Liver (tissue), 10 donors: ENCODE measurements at places on chromosomes 4 and X.

DNA sequence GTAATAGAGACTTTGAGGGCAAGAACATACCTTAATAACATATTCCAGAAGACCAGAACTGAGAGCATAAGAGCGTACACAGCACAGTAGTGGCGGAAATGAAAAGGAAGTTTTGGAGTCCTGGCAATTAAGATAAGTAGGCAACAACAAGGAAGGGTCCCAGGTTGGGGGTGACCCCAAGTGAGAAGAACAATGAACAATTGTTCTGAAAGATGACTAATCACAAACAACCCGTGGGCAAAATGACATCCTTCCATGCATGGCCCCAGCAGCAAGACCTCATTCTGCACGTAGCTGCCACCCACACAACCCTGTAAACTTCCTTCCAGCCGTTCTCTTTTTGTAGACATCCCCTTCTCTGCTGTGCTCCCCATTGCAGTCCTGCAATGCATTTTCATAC is 384.4 kb upstream of the PABPC4L start:
- DNase-seq: no peak

- no peak for DNase-seq
Measured at GRCh38 chrX:23742174-23742696, 841 bp downstream of the ACOT9 start.

GRCh38 chr4:25658777-25659176 is 3.1 kb downstream of the SLC34A2 start:
- no peak for DNase-seq

DNA sequence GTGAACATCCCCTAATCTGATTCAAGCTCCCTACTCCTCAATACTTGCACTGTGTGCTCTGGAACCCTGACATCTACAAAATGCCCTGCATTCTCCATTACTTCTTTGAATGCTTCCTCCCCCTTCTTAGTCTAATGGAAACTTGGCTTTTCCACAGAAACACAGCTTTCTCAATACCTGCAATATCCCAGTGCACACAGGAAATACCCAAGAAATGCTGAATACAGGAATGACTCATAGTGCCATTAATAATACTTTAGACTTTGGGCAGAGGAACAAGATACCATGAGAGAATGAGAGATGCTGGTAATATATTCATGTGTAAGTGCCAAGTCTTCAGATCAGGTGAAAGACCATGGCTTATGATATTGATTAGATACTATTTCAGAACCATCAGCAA is 5.6 kb downstream of the QRFPR start:
- DNase-seq: no peak

DNA sequence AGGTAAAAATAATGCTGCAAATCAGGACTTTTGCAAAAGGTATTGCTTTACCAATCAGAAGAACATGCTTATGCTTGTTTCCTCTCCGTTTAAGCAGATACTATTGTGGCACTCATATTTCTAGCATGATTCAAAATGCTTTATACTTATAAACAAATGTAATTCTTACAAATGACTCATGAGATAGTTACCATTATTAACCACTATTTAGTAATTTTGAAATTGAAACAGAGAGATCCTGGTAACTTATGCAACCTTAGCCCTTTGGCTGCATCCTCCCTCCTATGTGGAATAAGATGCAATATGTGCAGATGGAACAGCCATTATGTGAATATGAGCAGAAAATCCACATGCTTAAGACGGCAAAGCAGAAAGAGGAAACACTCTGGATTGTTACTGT is 164.7 kb downstream of the PCDH18 start:
- no peak for DNase-seq

GRCh38 chr4:142886566-142886965 is 40.5 kb upstream of the INPP4B start:
- DNase-seq: no peak

DNA sequence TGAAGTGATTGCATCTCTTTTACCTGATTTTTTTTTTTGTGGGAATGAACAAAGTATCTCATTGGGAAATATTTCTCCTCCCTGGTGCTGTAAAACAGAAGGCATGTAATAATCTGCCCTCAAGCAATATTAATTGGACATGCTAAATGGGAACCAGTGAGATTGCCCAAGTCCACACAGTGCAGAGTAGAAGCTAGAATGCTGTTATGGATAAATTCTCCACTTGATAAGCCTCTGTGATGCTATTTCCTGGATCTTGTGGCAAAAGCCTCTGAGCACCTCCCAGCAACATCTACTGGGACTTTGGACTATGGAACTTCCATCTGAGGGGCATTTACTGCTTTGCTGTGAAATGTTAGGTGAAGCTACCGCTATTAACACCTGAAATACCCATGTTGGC is 46.9 kb upstream of the YTHDC1 start:
- DNase-seq: no peak

DNA sequence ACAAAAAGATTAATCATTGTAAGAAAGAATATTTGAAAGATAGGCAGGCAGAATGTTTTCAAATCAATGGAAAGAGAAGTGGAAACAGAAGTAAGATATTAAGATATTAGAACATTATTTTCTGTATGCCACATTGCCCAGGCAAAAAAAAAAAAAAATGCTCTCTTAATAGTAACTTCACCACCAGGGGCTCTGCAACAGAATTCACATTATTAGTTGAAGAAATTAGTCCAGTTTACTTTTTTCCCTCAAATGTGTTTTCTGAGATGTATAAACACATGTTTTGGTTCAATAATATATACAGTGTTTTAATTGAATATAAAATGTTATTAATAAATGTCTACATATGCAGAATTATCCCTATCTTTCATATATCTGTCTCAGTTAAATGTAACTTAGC is 78.0 kb upstream of the ADAD1 start:
- no peak for DNase-seq

DNA sequence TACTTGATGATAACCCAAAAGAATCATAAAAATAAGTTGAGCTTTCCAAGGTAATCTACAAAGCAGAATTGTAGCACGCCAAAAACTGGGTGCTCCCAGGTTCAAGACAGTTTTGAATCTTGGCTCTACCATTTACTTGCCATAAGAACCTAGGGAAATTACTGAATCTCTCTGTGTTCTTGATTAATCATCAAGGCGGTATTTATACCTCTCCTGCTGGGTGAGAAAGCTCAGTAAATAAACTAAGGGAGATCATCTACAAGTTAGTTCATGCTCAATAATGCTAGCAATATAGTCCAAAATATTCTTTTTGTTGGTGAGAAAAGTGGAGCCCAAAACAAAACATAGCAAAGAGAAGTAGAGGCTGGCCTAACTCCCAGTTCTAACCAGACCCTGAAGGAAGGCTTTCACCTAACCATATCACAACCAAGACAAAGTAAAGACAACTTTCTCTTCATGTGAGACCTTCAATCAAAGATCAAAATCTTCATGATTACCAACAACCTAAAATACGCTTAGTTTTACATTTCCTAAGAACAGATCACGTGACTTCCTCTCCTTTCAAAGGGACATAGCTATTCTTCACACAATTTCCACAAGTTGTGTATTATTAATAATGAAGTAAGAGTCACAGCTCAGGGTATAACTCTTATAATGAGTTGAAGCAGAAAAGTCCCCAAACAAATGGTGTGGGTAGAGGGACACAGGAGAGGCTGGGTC is 34.4 kb downstream of the TNIP3 start:
- no peak for DNase-seq

DNA sequence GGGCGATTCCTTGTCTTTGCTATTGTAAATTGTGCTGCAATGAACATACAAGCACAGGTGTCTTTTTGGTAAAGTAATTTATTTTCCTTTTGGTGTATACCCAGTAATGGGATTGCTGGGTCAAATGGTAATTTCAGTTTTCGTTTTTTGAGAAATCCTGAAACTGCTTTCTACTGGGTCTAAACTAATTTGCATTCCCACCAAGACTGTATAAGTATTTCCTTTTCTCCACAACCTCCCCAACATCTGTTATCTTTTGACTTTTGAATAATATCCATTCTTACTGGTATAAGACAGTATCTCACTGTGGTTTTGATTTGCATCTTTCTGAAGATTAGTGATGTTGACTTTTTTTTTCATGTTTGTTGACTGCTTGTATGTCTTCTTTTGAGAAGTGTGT is 2506.0 kb downstream of the PCDH7 start:
- DNase-seq: no peak

- DNase-seq: no peak
Measured at GRCh38 chr4:104964410-104965175, 182.1 kb upstream of the TET2 start.

GRCh38 chr4:19693936-19694570 is 557.7 kb upstream of the SLIT2 start:
- DNase-seq: no peak

- DNase-seq: no peak
Measured at GRCh38 chr4:158202481-158202880, 7.8 kb upstream of the TMEM144 start.

DNA sequence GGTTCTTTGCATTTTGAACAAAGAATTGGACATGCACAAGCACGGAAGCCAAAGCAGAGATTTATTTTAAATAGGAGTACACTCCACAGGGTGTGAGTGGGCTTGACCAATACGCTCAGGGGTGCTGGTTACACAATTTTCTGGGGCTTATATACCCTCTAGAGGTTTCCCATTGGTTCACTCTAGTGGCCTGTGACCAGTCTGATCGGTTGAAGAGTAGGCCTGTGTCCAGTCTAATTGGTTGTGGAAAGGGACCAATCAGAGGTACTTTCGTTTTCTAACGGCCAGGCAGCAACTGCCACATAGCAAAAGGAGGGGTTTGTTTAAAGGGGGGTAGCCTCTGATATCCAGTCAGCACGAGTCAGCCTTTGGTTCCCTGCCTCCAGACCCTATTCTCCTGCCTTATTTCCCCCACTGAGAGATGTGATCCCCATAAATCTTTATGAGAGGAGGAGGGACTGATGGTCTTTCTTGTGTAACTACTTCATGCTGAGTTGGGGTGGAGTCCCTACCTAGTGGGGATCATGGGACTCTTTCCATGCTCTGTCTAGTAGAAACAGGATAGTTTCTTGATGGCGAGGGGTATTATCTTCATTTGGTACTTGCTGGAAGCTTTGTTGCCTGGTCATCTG is 11.3 kb upstream of the AREG start:
- DNase-seq: no peak
